ENCODE measurements at places on chromosomes 12 and 14. TPM values are rescaled to one million over a fixed set of nuclear protein-coding genes. Genes with fewer than 3 reads are reported as not detected.

The LYZ gene
- total RNA-seq: 0.34 TPM

The FAM222A gene
- total RNA-seq: 1.1 TPM

DNA sequence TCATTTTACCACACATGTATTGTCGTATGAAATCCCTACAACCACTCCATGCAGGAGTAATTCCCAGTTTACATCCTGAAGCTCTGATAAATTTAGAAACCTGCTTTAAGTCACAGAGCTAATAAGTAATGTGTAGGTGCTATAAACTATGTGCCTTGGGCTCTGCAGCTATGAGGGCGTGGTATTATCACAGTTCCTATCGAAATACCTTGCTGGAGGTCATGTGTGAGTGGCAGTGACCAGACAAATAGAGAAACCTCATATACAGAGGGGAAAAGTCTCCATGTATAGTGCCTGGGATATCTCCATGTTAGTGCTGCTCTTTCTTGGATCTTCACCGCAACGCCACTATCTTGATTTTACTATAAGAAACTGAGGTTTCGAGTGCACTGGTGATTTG, 883 bp upstream of the TBC1D15 start:
- no peak for DNase-seq

- DNase-seq: no peak
Observed at GRCh38 chr14:23173031-23173430, 10.4 kb downstream of the SLC7A8 start.

DNA sequence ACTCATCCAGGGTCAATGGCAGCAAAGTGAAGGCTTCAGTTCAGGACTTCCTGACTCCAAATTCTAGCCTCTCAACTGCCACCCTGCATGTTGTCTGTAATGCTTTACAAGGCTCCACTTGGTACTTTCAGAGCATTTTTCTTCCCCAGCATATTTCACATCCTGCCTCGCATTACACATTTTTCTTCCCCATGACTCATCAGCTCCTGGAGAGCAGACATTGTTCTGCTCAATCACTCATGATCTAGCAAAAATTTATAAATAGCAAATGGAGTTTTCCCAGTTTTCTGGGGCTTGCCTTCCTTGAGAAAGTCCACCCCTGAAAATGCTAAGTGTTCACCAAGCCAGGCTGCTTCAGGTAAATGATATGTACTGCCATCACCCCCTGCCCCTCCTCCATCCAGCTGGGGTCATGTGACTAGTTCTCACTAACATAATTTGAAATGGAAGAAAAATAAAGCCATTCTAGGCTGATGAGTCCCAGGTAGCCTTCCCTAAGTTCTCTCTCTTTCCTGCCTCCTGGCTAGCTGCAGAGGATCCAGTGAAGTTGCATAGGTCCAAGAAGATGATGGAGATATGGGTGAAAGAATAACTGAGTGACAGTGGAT, 69.4 kb downstream of the ARMH4 start:
- DNase-seq: no peak

DNA sequence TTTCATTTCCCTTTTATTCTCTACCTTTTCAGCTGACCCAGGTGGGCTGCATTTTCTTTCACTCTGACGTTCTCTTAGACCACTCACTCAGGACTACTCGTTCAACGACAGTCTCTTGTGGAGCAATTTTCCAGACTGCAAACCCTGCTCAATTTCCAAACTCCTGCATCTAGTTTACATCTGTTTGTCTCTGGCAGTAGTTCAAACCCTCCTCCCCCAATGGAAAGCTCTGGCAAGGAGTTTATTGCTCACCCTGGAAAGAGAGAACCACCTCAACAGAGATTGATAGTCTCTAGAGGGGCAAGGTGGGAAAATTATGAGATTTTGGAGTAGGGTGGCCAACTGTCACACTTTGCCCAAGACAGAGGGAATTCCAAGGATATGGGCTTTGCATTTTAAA, 130.2 kb downstream of the TSHR start:
- no peak for DNase-seq

GRCh38 chr14:76146976-76147375, 4.7 kb upstream of the GPATCH2L start:
- DNase-seq: no peak

DNA sequence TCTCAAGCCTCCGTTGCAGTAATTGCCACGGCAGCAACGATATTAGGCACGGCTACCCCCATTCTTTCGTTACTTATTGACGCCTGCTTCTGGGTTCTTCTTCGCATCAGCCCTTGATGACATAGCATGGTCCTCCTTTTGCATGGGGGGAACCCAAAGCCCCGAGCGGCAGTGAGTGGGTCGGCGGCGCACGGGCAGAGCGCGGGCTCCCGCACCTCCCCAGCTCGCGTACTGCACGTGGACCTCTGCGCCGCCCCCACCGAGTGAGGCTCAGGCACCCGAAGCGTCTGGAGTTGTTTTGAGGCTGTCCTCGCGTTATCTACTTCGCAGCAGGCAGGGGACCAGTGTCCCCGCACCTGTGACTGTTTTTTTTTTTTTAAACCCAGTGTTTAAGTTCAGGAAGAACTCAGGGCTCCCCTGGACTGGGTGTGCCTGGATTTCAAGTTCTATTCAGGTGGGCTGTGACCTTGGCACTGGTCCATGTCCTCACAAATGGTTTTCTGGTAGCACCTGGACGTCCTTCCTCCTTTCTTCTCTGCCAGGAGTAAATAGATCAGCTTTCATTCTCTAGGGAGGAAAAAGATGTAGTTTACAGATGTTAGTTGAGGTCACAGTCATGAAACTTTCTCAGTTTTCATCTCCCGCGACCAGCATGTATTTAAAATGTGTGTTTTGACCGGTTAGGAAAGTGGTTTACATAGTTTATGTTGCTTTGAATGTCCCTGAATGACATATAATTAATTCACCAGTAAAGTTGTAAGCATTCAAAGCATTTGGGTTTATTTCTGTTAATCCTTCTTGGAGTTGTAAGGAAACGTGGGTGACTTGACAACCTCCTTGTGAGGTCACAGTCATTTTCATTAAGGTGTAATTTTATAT, 1.4 kb upstream of the FOXN4 start:
- DNase-seq: no peak

DNA sequence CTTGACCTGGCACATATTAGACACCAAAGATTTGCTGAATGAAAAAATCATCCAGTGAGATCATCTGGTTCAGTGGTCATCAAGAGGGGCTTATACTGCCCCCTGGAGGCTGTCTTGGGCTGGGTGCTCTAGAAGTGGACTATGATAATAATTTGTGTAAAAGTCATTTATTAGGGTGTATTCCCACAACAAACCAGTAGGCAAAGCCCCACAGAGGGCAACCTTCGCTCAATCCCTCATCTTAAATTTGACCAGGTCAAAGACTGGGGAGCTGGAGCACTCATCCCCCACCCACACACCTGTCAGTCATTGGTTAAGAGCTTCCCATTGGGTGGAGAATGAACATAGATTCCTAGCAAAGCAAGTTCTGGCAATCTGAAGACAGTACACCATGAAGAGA, 20.0 kb upstream of the FICD start:
- DNase-seq: peak; percentile 80

DNA sequence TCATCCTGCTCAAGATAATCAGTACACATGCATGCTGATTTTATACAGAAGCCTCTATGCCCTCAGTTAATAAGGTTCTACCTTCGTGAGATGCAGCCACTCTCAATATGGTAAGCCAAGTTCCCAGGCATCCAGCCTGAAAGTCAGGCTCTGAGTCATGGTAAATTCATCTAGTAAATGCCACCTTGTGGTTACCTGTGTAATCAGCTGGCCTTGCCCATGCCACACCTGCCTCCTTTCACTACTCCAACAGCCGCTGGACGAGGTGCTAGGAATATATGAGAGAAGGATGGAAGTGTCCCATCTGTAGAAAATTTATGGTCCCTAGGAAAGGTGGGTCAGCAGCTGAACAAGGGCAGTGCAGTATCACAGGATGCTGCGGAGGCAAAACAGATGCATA, 207.3 kb downstream of the SSPN start:
- peak; percentile 13 for DNase-seq

- DNase-seq: no peak
Observed at GRCh38 chr12:42705863-42706262, 116.3 kb upstream of the PRICKLE1 start.
